ENCODE measurements at places on chromosomes 2 and 18.
A peak's percentile ranks its signal among the peaks of the same experiment; 100 is the strongest.

DNA sequence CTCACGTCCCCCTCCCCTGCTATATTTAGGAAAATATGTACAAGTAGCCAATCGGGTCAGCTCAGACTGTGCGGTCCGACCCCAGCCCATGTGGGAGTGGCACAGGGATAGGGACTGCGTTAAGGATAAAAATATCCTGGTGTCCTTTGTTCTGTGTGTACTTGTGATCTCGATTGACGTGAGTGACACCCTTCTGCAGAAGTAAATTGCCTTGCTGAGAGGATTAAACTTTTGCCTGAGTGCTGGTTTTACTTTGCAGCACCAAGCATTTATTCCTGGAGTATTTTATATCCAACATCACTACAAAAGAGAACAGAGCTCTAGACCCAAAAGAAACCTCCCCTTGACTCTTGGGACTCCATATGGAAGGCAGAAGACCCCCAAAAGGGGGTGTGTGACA, 28.0 kb upstream of the RALBP1 start:
- no peak for DNase-seq

- no peak for DNase-seq
Measured at GRCh38 chr2:208807756-208808155, 401.2 kb downstream of the PTH2R start.

- no peak for DNase-seq
Measured at GRCh38 chr2:171587567-171587966, 65.3 kb downstream of the CYBRD1 start.

DNA sequence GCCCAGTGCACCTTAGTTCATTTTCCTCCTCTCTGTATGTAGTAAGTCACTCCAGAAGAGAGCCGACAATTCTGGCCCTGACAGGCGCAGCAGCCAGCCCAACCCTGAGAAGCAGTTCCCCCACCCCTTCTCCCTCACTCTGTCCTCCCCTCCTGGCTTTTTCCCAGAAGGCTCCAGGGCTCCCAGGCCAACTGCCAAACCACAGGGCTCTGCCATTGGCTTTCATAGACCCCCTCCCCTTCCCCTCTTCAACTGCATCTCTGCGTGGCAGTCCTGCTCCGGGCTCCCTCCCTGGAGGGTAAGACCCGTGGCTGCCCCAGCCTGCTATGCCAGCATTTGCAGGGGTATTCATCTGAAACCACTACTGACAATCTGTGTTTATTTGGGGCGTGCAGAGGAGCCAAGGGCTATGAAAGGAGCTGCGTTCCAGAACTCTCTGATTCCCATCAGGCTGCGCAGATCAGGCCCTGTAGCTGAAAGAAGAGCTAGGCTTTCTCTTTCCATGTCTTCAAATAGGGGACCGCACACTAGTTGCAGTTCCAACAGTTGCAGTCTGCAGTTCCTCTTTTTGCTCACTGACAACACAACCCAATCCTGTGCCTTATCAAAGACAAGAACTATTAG, 388.6 kb upstream of the TNP1 start:
- DNase-seq = no peak

DNA sequence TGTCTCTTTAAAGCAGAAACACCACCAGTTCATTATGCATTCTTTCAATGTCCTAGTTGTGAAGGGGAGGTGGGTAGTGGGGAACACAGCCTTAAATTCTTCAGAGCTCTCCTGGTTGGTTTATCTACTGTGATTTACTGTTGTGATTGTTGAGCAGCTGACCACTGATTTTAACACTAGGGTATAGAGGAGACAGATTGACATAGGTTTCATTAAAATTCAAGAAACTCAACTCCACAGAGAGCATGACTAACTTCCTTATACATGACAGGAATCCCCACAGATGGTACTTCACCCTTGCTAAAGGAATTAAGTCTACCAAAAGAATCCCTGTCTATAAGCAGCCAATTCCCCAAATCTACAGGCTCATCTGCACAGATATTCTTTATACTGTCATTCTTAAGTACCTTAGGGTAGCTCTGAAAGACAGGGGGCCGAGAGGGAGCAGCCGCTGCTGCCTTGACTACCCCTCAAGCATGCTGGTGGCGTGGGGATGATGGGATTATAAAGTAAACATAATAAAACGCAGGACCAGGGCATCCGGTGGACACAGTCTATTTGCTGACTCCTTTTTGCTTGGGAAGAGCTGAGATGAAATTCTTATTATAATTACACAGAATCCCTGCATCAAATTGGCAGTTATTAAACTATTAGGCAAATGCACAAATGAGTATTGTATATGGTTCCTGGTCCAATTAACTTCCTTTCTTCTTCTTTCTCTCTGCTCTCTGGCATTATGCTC, 1377.6 kb upstream of the PIK3C3 start:
- DNase-seq = no peak

DNA sequence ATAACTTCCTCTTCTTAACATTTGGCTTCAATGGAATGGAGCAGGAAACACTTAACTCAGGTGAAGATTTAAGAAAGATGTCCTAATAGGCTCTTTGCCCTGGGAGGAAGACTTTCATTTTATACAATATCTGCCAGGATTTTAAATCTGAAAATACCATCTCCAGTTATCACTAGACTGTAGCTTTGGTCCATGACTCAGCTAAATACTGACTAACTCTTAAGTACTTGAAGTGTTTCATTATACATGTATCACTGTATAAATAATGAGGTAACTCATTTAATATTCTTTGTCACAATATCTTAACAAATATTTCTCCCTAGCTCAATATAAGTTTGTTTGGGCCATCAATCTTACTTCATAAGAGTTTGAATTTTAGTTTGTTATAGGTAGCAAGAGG, 34.7 kb downstream of the RBKS start:
- no peak for DNase-seq

- DNase-seq = no peak
Measured at GRCh38 chr2:70835643-70836042, at the start of gene CD207. Gene CD207, minus strand, starts transcription at chr2:70835816. Its CDS starts 40 bp downstream, at chr2:70835776.

DNA sequence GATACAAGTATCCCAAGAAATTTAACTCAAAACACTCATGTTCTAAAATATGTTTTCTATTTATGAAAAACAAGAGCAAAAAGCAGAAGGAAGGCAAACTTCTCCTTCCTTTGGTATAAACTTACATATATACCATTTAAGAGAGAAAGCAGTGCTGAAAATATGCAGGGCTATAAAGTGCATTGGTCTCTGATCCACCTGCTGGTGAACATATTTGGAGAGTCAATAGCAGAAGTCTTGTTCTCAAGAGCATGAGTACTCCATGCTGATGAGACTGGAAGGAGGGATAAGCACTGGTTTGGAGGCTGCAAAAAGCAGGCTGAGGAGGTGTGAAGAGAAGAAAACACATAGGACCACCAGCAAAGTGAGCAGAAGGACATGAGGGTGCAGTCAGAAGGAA, 391.2 kb downstream of the STK39 start:
- no peak for DNase-seq

DNA sequence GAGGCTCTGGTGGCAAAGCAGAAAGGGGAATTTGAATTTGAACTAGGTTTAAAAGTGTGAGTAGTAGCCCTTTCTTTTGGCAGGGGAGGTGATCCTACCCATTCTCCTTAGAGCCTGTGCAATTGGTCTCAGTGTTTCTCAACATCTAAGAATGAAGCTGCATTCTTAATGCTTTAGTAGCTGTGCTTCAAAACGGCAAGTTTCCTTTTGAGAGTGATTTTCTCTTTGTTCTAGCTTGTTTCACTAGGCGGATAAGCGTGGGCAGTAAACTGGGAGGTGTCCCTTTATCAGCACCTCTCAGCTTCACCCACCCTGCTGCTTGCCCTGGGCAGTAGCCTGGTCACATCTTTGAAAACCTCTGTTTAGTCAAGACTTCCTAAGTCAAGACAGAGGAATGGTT, 6.7 kb downstream of the CRIM1 start:
- DNase-seq = no peak

- no peak for DNase-seq
Measured at GRCh38 chr2:205210494-205210893, 471.8 kb upstream of the NRP2 start.

- DNase-seq = no peak
Measured at GRCh38 chr2:171410624-171411023, 23.2 kb downstream of the METTL8 start.

GRCh38 chr2:190365499-190366204, 22.3 kb downstream of the INPP1 start:
- no peak for DNase-seq

DNA sequence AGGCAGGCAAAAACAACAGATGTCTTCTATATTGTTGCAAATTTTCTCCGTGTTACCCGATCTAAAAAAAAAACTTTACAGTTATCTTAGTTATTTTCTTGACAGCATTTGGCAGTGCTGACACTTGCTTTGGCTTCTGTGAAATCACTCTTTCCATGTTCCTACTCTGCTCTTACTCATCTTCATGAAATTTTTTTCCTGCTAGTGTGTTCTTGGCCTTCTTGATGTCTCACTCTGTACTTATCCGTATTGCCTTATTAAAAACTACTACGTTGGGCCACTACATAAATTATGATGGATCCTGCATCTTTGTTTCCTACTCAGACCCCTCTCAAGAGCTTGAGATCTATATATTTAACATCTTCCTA, 134.4 kb downstream of the IKZF2 start:
- no peak for DNase-seq

- DNase-seq = peak; percentile 13
Measured at GRCh38 chr2:230714136-230714480, 1.5 kb downstream of the CAB39 start.

GRCh38 chr2:168120730-168121129, 126.7 kb downstream of the STK39 start:
- no peak for DNase-seq

GRCh38 chr2:176074919-176075425, 8.8 kb downstream of the EVX2 start:
- DNase-seq = no peak

GRCh38 chr18:25140124-25140961, 211.6 kb downstream of the ZNF521 start:
- no peak for DNase-seq

GRCh38 chr2:62881162-62881795, 169.4 kb upstream of the OTX1 start:
- DNase-seq = no peak

GRCh38 chr18:22026362-22026761, 143.0 kb upstream of the GATA6 start:
- no peak for DNase-seq

GRCh38 chr2:85132834-85133637, at the start of gene TCF7L1:
Gene TCF7L1, plus strand, starts transcription at chr2:85133392. Its CDS starts 293 bp downstream, at chr2:85133685.
- no peak for DNase-seq

GRCh38 chr2:232183279-232183678, 195.3 kb upstream of the ALPP start:
- DNase-seq = no peak

DNA sequence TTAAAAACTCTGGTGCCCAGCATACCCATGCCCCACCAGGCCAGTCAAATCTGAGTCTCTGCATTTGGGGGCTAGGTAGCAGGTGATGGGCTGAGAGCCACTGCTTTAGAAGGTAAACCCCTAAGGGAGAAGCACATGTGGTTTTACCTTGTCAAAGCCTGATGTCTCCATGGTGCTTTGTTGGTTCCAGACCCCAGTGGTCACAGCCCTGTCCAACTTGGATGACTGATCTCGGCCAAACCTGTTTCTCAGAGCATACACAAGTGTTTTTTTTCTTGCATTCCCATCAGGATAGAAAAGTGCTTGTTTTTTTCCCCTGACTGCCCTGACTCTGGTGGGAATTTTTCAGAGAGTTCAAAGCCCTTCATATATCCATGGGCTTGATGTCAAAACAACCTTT, 13.5 kb downstream of the PLB1 start:
- no peak for DNase-seq
